ENCODE measurements at places on chromosomes 5 and 9.
A peak's percentile ranks its signal among the peaks of the same experiment; 100 is the strongest.

DNA sequence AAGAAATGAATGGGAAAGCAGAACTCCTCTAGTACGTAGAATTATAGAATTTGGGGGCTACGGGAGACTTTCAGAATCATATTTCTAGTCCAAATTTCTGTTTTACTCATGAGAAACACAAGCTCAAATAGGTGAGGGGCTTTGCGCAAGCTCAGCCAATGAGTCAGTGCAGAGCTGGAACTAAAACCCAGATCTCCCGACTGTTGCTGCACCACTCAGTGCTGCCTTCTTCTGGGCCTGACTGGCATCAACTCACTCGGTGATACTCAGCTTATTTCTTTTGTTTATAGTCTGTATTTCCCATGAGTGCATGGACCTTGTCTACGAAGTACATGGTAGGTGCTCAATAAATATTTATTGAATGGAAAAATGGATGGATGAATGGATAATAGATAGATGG is 280.2 kb downstream of the CDK5RAP2 start:
- peaks cover 9% of the 10 kb centered on the region for H3K27me3 ChIP-seq
- no peaks in the 10 kb centered on the region for H3K4me1 ChIP-seq
- no peaks in the 10 kb centered on the region for H3K36me3 ChIP-seq
- no peak overlapping the region for H3K27ac ChIP-seq
- DNase-seq: no peak

DNA sequence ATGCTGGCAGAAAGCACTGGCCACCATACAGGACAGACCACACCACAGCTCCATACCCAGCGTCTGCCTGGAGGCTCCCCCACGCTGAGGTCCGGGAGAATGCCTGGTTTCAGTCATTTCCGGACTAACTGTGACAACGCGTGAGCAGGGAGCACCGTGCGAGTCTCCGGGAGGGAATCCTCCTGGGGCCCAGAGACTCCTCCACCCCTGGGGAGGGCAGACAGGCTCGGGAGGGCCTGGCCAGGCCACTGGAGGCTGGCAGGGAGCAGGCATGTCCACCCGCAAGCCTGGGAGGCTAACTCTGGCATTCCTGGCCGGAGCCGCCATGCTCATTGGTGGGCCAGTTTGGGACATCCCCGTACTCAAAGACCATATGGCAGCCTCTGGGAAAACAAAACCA is 6.5 kb downstream of the BRD3OS start:
- no peak overlapping the region for H3K27ac ChIP-seq
- no peaks in the 10 kb centered on the region for H3K27me3 ChIP-seq
- peaks cover 11% of the 10 kb centered on the region for H3K36me3 ChIP-seq
- peaks cover 2% of the 10 kb centered on the region for H3K4me1 ChIP-seq
- H3K4me3 ChIP-seq: no peak overlapping the region

GRCh38 chr5:115565233-115565632 is 20.7 kb upstream of the FEM1C start:
- no peaks in the 10 kb centered on the region for H3K4me1 ChIP-seq
- peaks cover 21% of the 10 kb centered on the region for H3K27me3 ChIP-seq
- no peak overlapping the region for H3K4me3 ChIP-seq

GRCh38 chr5:69209602-69210001 is 20.2 kb downstream of the CENPH start:
- no peak overlapping the region for H3K27ac ChIP-seq
- no peak overlapping the region for H3K4me3 ChIP-seq
- peaks cover 4% of the 10 kb centered on the region for H3K36me3 ChIP-seq
- DNase-seq: no peak
- no peaks in the 10 kb centered on the region for H3K27me3 ChIP-seq
- peaks cover 2% of the 10 kb centered on the region for H3K4me1 ChIP-seq

GRCh38 chr9:99093492-99093791 is 11.5 kb upstream of the TGFBR1 start:
- H3K4me1 ChIP-seq: peaks cover 61% of the 10 kb centered on the region
- peak; percentile 65 for DNase-seq
- H3K27ac ChIP-seq: peak overlapping the region; percentile 93
- H3K27me3 ChIP-seq: no peaks in the 10 kb centered on the region
- peak overlapping the region; percentile 74 for H3K4me3 ChIP-seq

GRCh38 chr5:169050636-169051035 is 250.3 kb downstream of the SLIT3 start:
- DNase-seq: no peak
- H3K4me1 ChIP-seq: no peaks in the 10 kb centered on the region
- H3K36me3 ChIP-seq: no peaks in the 10 kb centered on the region
- H3K4me3 ChIP-seq: no peak overlapping the region

- no peak overlapping the region for H3K4me3 ChIP-seq
- no peaks in the 10 kb centered on the region for H3K36me3 ChIP-seq
- H3K27ac ChIP-seq: no peak overlapping the region
- no peaks in the 10 kb centered on the region for H3K4me1 ChIP-seq
These were observed 1584.3 kb upstream of the NUDT12 start for GRCh38 chr5:105146867-105147266.

DNA sequence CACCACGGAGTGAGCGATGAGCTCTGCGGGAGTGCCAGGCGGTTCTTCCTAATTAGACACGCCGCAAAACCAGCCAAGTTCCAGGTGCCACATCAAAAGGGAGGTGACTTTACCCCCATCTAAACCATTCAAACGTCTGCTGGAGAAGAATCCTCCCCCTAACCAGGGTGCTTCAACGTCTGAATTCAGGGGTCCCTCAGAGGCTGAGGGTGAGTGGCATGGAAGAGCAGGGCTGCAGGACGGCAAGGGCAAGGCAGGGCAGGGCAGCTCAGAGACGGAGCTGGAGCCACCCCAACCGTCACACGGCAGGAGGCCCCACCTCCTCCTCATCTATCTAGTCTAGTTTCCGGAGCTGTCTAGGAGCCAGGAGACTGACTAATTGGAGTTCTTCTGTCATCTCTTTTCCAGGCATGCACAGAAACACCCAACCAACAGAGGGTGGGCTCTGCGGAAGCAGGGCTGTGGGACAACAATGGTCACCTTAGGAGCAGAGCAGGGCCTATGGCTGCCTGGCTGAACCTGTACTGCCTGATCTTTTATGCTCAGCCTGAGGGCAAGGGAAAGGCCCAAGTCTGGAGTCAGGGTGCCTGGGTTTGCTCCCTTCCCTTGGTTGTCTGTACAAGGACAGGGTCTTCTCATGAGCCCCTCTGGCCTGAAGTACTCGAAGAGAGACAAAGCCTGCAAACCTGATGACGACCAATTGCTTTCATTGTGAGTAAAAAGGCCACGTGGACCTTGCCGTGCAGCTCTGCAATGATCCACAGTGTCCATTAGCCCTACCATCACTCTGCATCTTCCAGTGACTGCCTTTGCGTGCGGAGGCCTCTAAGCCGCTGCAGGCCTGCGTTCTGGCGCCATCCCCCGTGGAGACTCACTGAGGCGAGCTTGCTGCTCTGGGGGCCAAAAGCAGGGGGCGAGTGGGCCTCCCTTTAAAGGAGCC is 81.0 kb upstream of the SLC25A51 start:
- peaks cover 4% of the 10 kb centered on the region for H3K27me3 ChIP-seq
- H3K36me3 ChIP-seq: no peaks in the 10 kb centered on the region
- H3K4me3 ChIP-seq: no peak overlapping the region
- no peak for DNase-seq
- peaks cover 7% of the 10 kb centered on the region for H3K4me1 ChIP-seq
- no peak overlapping the region for H3K27ac ChIP-seq

DNA sequence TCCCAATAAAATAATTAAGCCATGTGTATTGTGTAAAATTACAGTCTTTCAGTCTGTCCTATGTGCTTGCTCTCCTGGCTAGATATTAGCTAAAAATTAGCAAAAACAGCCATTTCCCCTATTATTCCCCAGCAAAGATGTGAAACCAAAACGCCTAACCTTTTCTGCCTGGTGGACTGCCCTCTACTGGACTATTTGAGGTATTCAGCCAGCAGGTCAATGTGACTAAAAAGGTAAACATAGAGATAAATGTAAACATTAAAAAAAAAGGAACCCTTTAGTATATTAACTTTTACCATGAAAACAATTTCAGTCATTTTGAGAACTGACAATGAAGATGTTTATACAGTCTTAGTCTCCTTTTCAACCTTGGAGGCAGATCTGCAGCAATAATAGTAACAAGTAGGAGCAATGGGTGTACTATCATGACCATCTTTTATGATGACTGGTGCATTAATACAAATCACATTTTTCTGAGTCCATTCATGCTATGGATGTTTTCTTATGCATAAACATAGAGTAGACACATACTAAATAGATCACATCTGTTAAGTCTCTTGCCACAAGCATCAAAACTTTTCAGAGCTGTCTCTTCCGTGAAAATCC is 10.1 kb downstream of the ATG12 start:
- H3K27ac ChIP-seq: no peak overlapping the region
- H3K4me3 ChIP-seq: no peak overlapping the region
- H3K27me3 ChIP-seq: no peaks in the 10 kb centered on the region
- H3K4me1 ChIP-seq: peaks cover 8% of the 10 kb centered on the region

- H3K4me3 ChIP-seq: no peak overlapping the region
- H3K27me3 ChIP-seq: peaks cover 9% of the 10 kb centered on the region
These were observed 101.6 kb downstream of the FSTL4 start for GRCh38 chr5:133510634-133511262.

DNA sequence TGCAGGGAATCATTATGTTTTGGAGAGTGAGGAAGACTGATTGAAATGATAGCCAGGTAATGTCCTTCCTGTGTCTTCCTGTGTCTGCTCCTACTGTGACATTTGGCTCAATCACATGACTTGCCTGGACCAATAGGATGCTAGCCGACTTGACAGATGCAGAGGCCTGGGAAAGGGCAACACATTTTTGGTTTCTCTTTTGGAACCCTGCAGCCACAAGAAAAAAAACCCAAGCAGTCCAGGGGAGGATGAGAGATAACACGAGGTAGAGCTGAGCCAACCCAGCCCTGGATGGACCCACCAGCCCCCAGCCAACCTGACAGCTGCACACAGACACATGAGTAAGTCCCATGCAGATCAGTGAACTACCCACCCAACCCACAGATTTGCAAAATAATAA is 256.1 kb upstream of the SMARCA2 start:
- H3K4me1 ChIP-seq: no peaks in the 10 kb centered on the region
- DNase-seq: no peak
- H3K36me3 ChIP-seq: no peaks in the 10 kb centered on the region
- no peak overlapping the region for H3K27ac ChIP-seq
- peaks cover 6% of the 10 kb centered on the region for H3K27me3 ChIP-seq

GRCh38 chr5:886716-887325 is 5.8 kb downstream of the BRD9 start:
- no peak overlapping the region for H3K4me3 ChIP-seq
- no peak for DNase-seq
- H3K27me3 ChIP-seq: peaks cover 1% of the 10 kb centered on the region
- peaks cover 71% of the 10 kb centered on the region for H3K36me3 ChIP-seq
- H3K27ac ChIP-seq: no peak overlapping the region

DNA sequence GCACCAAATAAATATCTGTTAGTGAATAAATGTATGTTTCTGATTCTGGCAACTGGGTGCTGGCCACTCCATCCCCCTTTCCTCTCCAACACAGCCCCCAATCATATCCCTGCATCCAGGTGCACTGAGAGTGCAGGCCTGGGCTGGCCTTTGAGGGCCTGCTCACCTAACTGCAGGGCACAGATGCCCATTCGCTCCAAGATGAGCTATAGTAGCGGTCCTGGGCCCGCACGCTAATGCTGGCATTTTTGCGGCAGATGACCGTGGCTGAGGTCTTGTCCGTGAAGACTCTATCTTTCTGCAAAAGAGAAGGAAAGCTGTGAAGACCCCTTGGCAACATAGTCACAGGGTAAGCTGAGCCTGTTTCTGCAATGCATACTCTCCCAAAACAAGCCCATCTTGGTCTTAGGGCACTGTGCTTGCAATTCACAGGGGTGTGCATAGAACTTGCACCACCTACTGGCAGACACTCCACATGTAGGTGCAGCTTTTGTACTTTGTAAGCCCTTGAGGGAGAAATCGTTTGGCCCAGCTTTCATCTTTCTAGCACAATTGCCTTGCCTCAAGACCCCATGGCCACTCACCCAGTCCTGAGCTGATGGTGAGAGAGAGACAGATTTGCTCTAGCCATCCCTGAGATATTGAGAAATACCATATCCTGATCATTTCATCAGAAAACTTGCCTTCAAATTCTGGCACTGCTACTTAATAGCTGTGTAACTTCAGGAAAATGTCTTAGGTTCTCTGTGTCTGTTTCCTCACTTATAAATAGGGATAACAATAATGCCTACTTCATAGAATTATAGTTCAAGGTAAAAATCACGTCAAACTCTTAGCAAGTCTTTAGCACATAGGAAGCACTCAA is 13.5 kb downstream of the IL12B start:
- no peak overlapping the region for H3K4me3 ChIP-seq
- no peak overlapping the region for H3K27ac ChIP-seq
- no peaks in the 10 kb centered on the region for H3K36me3 ChIP-seq
- peaks cover 17% of the 10 kb centered on the region for H3K27me3 ChIP-seq

- no peak for DNase-seq
- H3K27ac ChIP-seq: no peak overlapping the region
- H3K27me3 ChIP-seq: no peaks in the 10 kb centered on the region
- H3K4me3 ChIP-seq: no peak overlapping the region
- no peaks in the 10 kb centered on the region for H3K36me3 ChIP-seq
These were observed 153.3 kb upstream of the KCNN2 start for GRCh38 chr5:114208588-114208987.

GRCh38 chr5:139267481-139267880 is 26.1 kb upstream of the MATR3 start:
- no peak overlapping the region for H3K27ac ChIP-seq
- H3K36me3 ChIP-seq: no peaks in the 10 kb centered on the region
- H3K27me3 ChIP-seq: no peaks in the 10 kb centered on the region
- peaks cover 13% of the 10 kb centered on the region for H3K4me1 ChIP-seq
- H3K4me3 ChIP-seq: no peak overlapping the region
- no peak for DNase-seq

DNA sequence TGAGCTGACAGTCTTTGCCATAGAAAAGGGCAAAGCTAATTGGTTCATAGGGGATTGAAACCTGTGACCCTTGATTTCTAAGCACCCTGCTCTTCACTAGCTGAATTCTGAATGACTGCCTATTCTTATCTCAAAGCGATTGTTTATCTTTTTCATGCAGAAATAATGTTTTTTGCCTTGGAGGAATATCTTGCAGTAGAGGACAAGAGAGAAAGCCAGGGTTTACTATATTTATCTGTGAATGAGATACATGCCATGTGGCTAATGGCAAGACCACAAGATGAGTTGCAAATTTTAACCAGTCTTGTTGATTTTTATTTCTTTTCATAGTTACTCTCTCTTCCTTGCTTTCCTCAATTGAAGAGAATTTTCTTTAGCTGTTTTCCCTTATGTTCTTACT is 185.0 kb downstream of the CNTLN start:
- H3K27me3 ChIP-seq: no peaks in the 10 kb centered on the region
- no peaks in the 10 kb centered on the region for H3K36me3 ChIP-seq
- no peaks in the 10 kb centered on the region for H3K4me1 ChIP-seq

- no peak overlapping the region for H3K4me3 ChIP-seq
- no peaks in the 10 kb centered on the region for H3K36me3 ChIP-seq
- no peaks in the 10 kb centered on the region for H3K4me1 ChIP-seq
- DNase-seq: no peak
- H3K27ac ChIP-seq: no peak overlapping the region
- peaks cover 7% of the 10 kb centered on the region for H3K27me3 ChIP-seq
These were observed 265.2 kb upstream of the RASA1 start for GRCh38 chr5:87002485-87002884.

GRCh38 chr9:102975251-102975650 is 19.9 kb upstream of the CYLC2 start:
- no peak for DNase-seq
- H3K4me1 ChIP-seq: no peaks in the 10 kb centered on the region

- no peaks in the 10 kb centered on the region for H3K4me1 ChIP-seq
- no peaks in the 10 kb centered on the region for H3K36me3 ChIP-seq
- DNase-seq: no peak
- H3K27ac ChIP-seq: no peak overlapping the region
- no peaks in the 10 kb centered on the region for H3K27me3 ChIP-seq
These were observed 55.8 kb upstream of the CPEB4 start for GRCh38 chr5:173832386-173832785.

GRCh38 chr5:2193142-2193541 is 310.4 kb upstream of the IRX4 start:
- H3K4me1 ChIP-seq: no peaks in the 10 kb centered on the region
- H3K4me3 ChIP-seq: no peak overlapping the region
- H3K27me3 ChIP-seq: no peaks in the 10 kb centered on the region
- no peak overlapping the region for H3K27ac ChIP-seq

All from activated naive CD8-positive, alpha-beta T cell treated with anti-CD3 and anti-CD28 coated beads, Interleukin-2, amount 10 ng/mL, durations not matched to agents 7 days and 5 days (primary cell).